ENCODE measurements at places on chromosomes 12 and 14.

DNA sequence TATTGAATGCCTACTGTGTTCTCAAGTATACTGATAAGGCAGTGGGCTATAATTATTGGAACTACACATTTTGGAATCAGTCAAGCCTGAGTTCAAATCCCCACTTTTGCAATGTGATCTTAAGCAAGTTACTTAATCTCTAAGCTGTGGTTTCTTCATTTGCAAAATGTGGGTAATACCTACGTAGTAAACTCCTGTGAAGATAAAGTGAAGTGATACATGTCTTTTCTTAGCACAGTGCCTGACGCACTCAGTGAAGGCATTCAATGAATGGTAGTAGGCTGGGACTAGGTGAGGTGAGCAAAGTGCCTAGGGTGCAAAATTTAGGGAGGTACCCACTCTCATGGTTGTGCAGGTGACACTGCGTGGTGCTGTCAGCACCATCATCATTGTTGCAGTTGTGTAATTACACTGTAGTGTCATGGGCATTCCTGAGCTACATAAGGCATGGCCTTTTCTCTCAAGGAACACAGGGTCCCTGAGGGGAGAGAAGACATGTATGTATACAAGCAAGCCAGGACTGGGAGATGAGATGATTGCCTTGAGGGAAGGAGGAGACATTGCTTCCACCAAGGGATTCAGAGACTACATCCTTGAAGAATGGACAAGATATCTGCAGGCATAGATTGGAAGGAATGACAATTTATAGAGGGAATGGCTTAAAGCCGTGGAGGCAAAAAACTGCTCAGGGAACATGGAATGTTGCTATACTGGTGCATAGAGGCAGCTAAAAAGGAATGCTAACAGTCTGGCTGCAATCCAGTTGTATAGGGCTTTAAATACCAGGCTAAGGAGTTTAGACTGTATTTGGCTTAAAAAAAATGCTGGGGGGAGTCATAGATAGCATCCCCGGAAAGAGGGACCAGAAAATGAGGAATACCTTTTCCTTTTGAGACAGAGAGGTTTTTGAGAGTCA is 129.2 kb upstream of the ARHGAP5 start:
- no peak for DNase-seq

DNA sequence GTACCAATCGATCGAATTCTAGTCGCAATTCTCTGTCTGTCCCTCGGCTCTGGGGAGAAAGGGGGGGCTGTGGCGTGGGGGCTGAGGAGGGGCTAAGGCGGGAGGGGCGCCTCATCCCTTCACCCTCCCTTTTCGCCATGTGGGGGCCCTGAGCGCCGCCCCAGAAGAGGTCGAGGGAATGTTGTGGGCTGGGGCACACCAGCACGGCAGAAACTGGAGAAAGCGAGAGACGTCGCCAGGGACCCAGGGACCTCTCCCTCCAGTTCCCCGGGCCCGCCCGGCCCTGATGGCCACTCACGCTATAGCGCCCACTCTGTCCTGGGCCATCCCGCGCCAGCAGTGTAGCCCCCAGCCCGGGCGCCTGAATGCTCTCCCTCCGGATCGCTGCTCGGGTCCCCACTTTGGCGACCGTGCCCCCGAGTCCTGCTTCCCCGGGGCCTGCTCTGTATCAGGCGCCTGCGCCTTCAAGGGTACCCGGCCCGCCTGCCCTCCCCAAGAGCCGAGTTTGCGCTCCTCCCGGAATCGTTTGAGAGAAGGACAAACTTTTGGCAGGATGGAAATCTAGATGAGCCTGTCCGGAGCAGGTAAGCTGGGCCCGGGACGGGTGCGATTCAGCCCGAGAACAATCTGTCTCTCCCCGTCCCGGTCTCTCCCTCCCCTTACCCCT is 62.6 kb downstream of the SMUG1 start:
- no peak for DNase-seq

- DNase-seq, result no peak
Measured at GRCh38 chr14:103846543-103847450, 578 bp downstream of the PPP1R13B start.

GRCh38 chr12:40717576-40717975 is 25.3 kb downstream of the CNTN1 start:
- DNase-seq, result no peak

GRCh38 chr14:87966816-87967215 is 26.2 kb downstream of the GALC start:
- no peak for DNase-seq

GRCh38 chr12:113796066-113796827 is 169.9 kb downstream of the RBM19 start:
- DNase-seq, result no peak

- DNase-seq, result no peak
Measured at GRCh38 chr12:103401421-103401820, 94.3 kb downstream of the C12orf42 start.

GRCh38 chr12:79710707-79711483 is 20.1 kb upstream of the PAWR start:
- no peak for DNase-seq
